Fibroblast of skin of right biceps (primary cell): ENCODE measurements at places on chromosomes 2 and 18.

DNA sequence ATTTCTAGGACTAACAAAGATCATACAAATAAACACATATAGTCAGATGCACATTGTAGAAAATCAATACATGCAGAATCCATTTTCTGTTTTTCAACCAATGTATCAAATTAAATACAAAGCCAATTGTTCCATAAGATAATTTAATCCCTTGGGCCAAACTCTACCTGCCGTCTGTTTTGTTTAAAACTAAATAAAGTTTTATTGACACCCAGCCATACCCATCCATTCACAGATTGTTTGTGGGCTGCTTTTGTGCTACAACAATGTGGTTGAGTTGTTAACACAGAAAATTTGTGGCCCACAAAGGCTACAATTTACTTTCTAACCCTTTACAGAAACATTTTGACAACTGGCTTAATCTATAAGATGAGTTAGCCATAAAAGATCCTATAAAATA is 484.0 kb upstream of the ID2 start:
- no peak for DNase-seq

- peak; percentile 92 for DNase-seq
Observed at GRCh38 chr2:45353879-45354278, 257.2 kb downstream of the SRBD1 start.

DNA sequence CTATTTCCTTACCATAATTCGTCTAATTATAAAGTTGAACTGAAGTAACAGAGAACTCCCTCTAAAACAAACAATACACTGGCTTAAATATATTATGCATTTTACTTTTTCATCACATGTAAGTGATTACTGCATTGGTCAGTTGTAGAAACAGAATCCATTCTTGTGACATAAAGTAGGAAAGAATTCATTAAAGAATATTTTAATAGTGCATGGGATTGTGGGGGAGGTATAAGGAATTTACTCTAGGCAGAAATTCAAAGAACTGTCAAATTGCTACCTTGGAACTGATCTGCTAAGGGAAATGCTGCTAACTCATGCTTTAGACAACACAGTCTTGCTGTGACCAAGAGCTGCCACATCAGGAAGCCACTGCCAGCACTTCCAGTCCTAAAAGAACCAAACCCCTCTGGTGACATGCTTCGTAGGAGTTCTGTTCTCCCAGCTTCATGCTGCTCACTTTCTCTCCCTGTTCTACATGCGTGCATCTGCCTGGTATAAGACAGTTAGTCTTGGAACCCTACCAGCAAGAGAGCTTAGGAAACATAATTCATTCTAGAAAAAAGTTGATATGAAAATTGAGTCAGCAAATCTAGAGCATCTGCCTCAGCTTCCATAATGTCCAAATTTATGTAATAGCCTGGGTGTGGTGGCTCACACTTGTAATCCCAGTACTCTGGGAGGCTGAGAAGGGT is 1137.6 kb upstream of the NXPH2 start:
- peak; percentile 22 for DNase-seq

GRCh38 chr2:153474407-153474806 is 4.2 kb downstream of the RPRM start:
- DNase-seq: no peak

GRCh38 chr2:40243581-40244187 is 208.2 kb downstream of the SLC8A1 start:
- DNase-seq: peak; percentile 89

DNA sequence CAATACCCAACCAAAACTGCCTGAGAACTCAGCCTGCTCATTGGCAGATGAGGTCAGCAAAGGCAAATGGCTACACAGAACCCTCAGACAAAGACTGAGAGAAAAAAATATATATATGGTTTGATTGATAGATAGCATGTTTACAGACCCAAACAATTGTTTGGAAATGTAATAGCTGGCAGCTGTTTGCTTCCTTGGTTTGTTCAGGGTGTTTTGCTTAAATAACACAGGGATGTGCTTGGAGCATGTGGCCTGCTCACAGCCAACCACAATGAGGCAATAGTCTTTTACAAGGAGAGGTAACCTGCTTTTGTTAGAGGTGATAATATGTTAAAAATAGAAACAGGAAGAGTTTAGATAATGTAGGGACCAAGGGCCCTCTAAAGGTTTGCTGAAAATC is 84.5 kb downstream of the PDK1 start:
- no peak for DNase-seq

GRCh38 chr2:21317131-21317530 is 193.4 kb downstream of the TDRD15 start:
- peak; percentile 33 for DNase-seq

GRCh38 chr18:56569416-56569815 is 69.0 kb downstream of the TXNL1 start:
- DNase-seq: no peak

GRCh38 chr2:173656086-173656485 is 301.4 kb downstream of the CDCA7 start:
- DNase-seq: no peak

GRCh38 chr2:129239141-129239540 is 740.3 kb upstream of the RAB6C start:
- DNase-seq: no peak

DNA sequence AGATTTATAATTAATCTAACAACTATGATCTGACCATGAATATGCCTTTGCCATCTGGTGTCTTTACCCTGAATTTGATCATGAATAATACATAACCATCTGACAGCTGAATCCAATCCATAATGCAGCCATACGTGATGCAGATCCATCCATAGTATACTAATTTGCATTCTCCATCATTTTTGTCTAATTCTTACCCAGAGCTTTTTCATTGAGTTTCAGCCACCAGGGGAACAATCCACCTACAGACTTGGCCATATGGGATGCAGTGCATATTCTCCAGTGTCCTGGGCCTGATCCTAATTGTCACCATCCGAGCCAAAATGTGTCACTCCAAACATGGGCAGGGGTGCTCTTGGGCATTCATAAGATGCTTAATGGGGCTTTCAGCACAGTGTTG is 227.2 kb upstream of the CRIM1 start:
- DNase-seq: no peak

GRCh38 chr18:50034029-50034428 is 160.9 kb downstream of the MYO5B start:
- DNase-seq: no peak

DNA sequence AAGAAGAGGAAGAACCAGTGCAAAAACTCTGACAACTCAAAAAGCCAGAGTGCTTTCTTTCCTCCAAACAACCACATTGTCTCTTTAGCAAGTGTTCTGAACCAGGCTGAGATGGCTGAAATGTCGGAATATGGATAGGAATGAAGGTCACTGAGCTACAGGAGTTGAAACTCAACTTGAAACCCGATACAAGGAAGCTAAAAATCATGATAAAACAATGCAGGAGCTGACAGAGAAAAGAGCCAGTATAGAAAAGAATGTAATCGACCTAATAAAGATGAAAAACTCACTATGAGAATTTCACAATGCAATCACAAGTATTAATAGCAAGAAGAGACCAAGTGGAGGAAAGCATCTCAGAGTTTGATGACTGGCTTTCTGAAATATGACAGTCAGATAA is 15.0 kb upstream of the EIF2AK3 start:
- DNase-seq: no peak

GRCh38 chr2:101828673-101829334 is 131.3 kb downstream of the MAP4K4 start:
- peak; percentile 55 for DNase-seq

DNA sequence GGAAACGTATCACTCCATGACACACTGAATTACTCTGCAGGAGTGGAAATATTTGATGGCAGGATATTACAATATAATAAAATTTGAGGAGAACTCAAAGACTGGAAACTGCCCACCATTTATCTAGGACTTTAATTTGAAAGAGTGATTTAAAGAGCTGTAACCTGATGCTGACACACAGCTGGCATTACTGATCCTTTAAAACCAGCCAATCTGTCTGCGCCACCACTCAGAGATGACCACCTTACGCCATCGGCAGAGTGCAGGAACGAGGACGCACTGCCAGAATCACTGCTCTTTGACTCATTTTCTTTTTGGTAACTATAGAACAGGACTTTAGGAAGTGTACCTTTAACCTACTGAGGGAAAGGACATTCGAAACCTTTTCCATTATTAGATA is 114.1 kb downstream of the EPB41L3 start:
- DNase-seq: no peak

- peak; percentile 72 for DNase-seq
Observed at GRCh38 chr18:29218091-29218490, 1041.2 kb upstream of the CDH2 start.

GRCh38 chr2:60826111-60826510 is 55.3 kb upstream of the REL start:
- no peak for DNase-seq

DNA sequence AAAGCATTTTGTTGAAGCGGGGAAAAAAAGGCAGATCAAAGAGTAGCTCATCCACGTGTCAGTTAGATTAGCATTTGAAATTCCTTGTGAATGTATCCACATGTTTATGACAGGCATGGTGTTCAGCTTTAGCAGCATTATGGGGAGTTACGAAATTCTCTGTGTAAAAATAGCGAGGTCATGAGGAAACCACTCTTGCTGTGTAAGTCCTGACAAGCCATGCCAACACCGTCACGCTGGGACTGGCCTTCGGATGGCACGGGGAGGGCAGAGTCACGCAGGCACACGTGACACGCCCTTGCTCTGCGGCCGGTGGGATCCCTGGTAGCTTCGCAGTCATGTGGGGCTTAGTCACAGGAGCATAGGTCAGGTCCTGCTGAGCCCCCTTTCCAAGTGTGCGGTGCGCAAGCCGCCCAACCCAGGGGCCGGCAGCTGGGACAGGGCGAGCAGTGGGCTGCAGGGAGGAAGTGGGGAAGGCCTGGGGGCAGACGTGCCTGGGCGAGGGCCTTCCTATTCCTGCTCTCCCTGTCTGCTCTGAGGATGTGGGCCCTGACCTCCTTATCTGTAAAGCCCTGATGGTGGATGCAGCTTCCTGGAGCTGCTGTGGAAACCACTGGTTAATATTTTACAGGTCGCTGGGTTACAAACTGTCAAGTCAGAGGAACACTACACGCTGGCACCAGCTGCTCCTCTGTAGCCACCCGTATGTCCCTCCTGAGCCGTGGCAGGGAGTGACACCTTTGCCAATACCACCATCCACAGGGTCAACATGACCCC is 18.0 kb downstream of the MBP start:
- peak; percentile 75 for DNase-seq

DNA sequence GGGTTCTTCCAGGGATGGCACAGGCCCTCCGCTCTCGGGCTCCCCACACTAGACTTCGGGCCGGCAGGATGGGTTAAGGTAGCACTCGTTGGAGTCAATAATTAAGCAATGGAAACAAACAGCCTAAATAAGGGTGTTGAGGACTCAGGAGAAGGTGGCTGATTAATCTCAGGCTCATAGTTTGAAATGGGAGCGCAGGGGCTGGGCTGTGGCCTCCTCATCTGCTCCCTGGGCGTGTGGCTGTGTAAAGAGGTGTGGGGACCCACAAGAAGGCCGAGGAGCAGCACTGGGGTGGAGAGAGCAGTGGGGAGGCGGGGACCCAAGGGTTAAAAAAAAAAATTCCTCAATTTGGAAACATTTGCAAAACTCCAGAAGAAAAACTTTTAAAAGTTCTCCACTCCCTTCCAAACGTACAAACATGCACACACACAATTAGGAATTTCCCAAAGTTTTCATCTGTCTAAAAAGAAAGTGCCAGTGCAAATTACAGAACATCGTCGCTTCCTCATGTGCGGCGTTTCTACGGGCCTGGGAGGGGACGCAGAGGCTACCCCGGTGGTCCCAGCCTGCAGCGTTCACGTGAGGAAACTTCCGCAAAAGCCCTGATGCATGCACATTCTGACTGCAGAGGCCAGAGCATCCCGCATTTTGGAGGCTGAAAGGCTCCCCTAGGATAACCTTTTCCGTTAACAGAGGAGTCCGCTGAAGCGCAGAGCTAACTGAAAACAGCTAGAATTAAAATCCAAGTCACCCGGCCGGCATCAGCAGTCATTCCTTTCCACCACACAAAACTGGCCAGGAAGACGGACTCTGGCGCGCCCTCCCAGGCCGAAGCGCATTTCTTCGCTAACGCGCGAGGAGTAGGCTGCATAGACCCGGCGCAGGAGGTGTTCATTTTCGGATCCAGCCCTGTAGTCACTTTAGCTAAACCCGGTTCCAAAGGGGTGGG is 1.0 kb upstream of the TUBB6 start:
- DNase-seq: peak; percentile 75

DNA sequence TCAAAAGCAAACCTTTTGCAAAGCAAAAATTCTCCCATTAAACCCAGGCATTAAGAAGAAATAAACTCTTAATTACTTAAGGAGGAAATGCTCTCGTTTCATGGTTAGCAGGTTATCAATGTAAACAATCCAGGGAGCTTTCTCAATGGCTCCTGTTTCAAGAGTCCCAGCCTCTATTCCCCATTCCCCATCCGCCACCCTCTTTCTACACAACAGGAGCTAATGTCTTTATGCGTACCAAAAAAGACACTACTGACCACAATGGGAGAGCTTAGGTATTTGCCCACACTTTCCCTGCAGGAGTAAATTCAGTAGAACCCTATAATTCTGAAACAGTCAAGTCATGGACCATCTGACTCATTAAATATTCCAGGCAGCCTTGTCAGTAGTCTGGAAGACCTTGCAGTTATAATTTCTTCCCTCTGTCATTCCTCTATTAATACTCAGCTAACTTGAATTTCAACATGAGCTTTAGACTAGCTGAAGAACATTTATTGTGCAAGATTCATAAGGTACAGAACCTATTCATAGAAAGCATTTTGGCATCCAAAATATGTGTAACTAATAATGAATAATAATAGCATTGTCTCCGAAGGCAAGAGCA is 48.6 kb downstream of the SLC8A1 start:
- DNase-seq: peak; percentile 98

- no peak for DNase-seq
Observed at GRCh38 chr18:54948350-54948837, 10.9 kb downstream of the CCDC68 start.

DNA sequence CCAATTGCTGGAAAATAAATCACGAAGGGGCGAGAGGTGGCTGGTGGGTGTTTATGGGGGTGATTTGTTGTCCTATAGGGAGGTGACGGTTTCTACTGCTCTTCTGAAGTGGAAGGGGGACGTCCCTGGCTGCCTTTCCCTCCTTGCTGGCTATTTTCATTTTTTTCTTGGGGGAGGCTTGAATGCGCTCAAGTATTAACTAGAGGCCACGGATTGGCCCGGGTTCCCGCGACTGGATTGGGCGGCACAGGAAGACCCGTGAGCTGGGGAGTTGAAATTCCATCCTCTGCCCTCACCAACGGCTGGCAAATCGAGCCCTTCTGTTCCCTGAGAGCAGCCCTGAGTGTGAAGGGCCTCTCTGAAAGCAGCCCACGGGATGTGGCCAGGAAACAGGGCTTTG is 176.5 kb upstream of the SPRED2 start:
- DNase-seq: no peak

GRCh38 chr2:232888839-232889529 is 18.9 kb downstream of the SNORC start:
- no peak for DNase-seq

- DNase-seq: peak; percentile 78
Observed at GRCh38 chr18:79933765-79934164, 17.7 kb downstream of the SLC66A2 start.

DNA sequence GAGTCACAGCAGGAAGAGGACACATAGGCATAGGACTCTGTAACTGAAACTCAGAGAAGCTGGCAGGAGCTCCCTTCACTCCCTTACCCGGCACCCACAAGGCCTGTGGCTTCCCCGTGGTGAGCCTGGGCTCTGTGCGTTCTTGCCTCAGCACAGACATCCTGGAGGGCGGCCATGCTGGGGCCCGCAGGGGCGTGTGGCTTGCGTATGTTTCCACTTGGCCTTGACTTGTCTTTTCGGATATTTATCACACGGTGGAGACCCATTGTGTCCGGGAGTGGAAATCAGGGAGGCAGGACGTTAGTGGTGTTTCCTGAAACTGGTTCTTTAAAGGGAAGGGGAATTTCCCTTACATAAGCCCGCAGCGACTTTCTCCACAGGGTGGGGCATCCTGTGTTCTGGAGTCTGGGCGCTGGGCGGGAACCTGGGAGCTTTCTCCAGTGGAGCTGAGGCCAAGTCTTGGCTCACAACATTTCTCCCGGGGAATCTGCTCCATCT is 49.9 kb upstream of the EML6 start:
- DNase-seq: peak; percentile 20
